ENCODE measurements at places on chromosomes 4 and X.

- DNase-seq, result peak; percentile 95
These were observed 130.7 kb upstream of the TMEM164 start for GRCh38 chrX:109872021-109872732.

DNA sequence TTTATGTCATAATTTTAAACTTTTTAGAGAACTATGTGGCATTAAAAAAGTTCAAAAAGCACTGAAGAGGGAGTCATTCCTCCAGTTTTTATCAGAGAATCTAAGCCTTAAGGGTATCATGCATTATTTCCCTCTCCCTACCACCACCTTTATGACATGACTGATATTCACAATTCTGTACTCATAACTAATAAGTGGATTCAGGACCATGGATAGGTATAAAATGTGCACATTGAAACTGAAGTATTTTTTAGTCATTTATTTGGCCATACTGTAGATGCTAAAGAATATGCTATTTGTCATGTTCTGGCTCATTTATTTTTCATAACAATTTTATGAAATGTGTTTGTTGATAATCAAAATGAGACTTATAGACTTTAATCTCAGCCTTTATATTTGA lies 897.5 kb upstream of the AGA start:
- DNase-seq, result no peak

DNA sequence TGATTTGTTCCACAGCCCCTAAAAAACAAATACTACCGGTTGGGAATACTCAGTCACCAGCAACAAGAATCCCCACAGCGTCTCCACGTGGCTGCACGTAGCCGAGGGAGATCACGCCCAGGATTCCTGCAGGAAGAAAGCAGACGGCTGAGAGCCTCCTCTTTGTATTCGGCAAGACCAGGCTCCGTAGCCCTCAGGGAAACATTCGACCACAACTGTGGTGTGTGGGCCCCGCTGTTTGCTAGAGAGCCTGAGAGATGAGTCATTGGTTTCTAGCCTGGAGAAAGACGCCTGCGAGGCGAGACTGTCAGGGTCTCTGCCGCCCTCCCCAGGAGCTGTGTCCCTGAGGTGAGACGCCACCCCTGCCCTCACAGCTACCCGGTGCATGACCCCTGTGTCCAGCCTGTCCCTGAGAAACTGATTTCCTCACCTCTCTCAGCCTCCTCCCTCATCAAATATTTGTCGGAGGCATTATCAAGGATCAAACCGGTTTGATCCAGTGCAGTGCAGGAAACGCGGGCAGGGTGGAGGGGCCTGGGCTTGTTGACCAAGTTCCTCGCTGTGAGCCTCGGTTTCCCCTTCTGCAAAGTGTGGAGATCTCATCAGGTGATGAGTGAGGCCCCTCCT lies 4.7 kb upstream of the S100P start:
- DNase-seq, result peak; percentile 89

- no peak for DNase-seq
These were observed 26.9 kb downstream of the SLC2A9 start for GRCh38 chr4:9994246-9994847.

DNA sequence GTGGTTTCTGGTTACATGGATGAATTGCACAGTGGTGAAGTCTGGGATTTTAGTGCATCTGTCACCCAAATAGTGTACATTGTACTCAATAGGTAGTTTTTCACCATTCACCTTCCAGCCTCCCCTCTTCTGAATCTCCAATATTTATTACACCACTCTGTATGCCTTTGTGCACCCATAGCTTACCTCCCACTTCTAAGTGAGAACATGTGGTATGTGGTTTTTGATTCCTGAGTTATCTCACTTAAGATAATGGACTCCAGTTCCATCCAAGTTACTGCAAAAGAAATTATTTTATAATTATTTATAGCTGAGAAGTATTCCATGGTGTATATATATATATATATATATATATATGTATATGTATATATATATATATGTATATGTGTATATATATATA lies 155.8 kb downstream of the HHIP start:
- no peak for DNase-seq

DNA sequence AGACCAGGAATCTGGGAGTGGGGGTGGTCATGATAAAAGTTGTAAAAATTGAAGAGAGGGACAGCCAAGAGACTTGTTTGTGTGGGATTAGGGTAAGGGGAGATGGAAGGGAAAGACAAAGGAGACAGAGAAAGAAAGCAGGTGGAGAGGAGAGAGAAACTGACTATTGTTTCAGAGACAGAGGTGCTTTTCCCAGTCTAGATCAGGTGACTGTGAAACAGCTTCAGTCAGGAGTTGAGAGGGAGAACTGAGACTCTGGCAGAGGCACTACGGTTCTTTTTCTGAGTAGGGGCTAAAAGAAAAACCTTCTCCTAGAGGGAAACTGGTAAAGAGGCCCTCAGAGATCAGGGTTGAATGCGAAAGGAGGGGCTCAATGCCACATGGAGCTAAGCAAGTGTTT lies 106.4 kb downstream of the KDR start:
- DNase-seq, result no peak

- peak; percentile 98 for DNase-seq
These were observed 99.4 kb upstream of the PGRMC2 start for GRCh38 chr4:128386761-128387599.

- peak; percentile 33 for DNase-seq
These were observed 232.3 kb downstream of the PABPC4L start for GRCh38 chr4:133969202-133969848.

GRCh38 chrX:6184900-6185515 lies 43.7 kb downstream of the NLGN4X start:
- peak; percentile 11 for DNase-seq

DNA sequence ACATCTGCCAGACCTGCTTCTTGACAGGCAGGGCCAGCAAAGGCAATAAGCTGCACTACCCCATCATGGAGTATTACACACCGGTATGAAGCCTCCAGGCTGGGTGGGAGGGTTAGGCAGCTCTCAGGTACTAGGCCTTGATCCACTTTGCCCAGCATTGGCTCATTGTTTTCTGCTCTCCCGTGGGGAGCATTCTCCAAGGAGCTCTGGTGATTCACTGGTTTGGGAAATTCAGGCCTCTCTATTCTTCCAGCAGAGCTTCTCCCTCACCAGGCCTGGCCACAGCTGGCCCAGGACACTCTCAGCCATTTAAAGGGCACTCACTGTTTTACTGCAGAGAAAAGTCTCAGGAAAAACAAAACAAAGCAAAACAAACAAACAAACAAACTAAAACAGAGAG lies 33.0 kb downstream of the DRP2 start:
- peak; percentile 69 for DNase-seq

DNA sequence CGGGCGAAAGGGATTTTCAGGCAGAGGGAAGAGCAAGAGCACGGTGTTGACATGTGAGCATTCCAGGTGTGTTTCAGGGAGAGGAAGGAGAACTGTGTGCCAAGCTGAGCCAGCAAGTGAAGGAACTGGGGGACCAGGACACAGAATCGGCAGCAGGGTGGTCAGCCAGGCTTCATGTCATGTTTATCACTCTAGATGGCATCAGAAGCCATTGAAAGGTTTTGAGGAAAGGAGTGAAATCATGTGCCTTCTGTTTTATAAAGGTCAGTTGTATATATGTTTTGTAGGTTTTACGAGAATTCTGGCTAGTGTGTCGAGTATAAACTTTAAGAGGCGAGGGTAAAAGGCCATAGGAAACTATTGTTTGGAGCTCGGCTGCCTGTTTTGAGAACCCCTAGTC lies 682.3 kb downstream of the TRIML1 start:
- no peak for DNase-seq

DNA sequence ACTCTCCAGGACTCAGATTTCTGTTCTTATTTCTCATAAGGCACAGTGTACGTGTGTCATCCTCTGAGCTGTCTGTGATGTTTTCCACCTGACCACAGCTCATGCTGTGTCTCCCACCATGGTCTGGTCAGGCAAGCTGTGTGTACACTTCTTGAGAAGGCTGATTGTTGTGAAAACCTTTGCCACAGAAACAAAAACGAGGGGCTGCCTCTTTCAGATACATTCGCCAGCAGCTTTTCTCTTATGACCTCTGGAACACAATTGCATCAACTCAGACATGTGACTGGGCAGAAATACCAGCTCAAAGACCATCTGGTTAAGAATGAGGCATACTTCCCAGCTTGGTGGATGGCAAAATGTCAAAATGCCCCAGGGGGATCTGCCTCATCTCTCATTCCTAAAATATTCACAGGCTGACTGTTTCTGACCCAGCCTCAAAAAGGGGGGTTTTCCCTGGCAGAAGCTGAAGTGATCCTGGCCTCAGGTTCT lies 46.1 kb downstream of the PGRMC2 start:
- peak; percentile 98 for DNase-seq

- peak; percentile 59 for DNase-seq
These were observed 407.1 kb downstream of the IL15 start for GRCh38 chr4:142043509-142043908.

- no peak for DNase-seq
These were observed 129.2 kb downstream of the FHDC1 start for GRCh38 chr4:153065276-153065675.

DNA sequence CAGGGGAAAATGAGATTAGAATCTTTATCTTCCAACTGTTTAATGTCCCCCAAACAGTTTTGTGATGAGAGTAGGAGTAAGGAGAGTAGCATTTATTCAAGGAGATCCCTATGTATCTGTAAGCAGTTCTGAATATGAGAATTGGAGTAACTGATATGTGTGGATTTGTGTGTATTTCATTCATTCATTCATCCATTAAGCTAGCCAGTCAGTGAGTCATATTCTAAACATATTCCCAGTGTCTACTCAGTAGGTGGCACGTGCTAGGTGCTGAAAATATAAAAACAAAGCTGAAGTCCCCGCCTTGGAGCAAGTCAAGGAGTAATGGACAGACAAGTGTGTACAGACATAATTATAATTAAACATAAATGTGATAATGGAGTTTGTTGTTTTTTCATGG lies 12.4 kb upstream of the STX18 start:
- DNase-seq, result no peak

- DNase-seq, result no peak
These were observed 91.5 kb downstream of the LNX1 start for GRCh38 chr4:53499791-53500190.

GRCh38 chr4:152696764-152697261 lies 17.0 kb upstream of the TMEM154 start:
- DNase-seq, result peak; percentile 62

- peak; percentile 31 for DNase-seq
These were observed 145.4 kb upstream of the HUWE1 start for GRCh38 chrX:53831662-53832635.

DNA sequence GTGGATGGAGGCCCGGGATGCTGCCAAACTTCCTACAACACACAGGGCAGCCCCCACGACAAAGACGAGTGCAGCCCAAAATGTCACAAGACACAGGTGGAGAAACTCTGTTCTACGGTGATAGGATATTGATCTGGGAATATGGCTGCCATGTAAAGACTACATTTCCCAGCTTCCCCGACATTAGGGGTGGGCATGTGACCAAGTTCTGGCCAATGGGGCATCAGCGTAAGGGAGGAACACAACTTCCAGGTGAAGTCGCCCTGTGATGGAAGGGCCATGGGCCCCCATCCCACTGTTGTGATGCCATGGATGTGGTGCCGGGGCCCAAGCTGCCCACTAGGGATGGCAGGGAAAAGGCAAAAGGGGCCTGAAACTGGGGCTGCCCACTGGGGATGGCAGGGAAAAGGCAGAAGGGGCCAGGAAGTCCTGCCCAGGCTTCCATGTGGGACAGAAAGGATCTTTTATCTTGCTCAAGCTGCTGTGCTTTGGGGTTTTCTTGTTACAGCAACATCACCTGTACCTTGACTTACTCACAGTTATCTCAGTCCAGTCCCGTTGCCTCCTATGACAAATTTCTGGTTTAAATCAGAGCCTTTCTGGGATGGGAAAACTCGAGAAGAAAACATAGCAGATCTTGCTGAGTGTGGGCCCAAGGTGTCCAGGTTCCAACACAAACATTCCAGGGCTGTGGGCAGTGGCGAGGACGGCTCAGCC lies 9.7 kb upstream of the ADRA2C start:
- DNase-seq, result no peak

- no peak for DNase-seq
These were observed 31.2 kb downstream of the PHEX start for GRCh38 chrX:22063284-22063683.

DNA sequence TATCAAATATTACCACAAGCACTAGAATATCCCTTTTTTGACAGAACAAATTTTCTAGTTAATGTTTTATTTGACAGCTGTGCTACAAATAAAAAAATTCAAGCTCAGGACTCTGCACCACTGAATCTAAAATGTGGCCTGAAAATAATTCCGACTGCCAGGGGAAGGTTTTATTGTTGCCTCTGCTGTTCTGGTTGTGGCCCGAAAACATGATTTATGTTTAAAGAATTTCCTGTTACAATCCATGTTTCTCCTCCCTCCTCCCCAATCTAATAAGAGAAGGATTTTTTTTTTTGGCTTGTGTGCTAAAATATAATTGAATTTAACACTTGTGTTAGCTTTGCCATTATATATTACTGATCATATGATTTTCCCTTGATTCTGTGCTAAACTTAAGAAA lies 227.8 kb downstream of the DCLK2 start:
- peak; percentile 59 for DNase-seq

GRCh38 chr4:105067946-105068345 lies 78.7 kb upstream of the TET2 start:
- no peak for DNase-seq

DNA sequence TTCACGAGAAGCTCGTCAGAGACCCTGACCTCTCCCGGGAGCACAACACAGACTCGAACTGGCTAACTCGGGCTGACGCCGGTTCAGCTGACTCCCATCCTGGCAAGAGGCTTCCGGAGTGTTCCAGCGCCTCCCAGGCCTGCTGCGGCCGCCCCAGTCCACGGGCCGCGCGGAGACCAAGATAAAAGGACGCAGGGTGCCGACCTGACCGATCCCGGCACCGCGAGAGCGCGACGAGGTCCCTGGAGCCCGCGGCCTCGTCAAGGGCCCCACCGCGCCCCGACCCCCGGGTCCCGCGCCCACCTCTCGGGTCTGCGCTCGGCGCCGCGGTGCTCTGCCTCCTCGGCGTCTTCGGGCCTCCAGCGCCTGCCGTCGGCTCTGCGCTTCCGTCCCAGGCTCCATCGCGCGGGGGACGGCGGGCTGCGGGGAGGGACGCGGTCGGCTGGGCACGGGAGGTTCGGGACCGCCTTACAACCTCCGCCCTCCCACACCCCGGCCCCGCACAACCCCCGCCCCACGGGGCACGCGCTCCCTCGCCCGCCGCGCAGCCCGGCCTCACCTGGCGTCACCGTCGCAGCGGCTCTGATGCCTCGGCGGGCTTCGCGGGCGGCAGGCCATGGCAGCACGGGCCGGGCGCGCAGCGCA lies 426 bp downstream of the SLBP start:
- peak; percentile 59 for DNase-seq
